ENCODE measurements at places on chromosomes 1 and 21.

GRCh38 chr1:31515056-31515775, 61.1 kb upstream of the TINAGL1 start:
- no peak for DNase-seq

- no peak for DNase-seq
Observed at GRCh38 chr1:53754484-53755312, 15.7 kb upstream of the GLIS1 start.

- no peak for DNase-seq
Observed at GRCh38 chr1:66176012-66176715, 357.8 kb upstream of the SGIP1 start.

DNA sequence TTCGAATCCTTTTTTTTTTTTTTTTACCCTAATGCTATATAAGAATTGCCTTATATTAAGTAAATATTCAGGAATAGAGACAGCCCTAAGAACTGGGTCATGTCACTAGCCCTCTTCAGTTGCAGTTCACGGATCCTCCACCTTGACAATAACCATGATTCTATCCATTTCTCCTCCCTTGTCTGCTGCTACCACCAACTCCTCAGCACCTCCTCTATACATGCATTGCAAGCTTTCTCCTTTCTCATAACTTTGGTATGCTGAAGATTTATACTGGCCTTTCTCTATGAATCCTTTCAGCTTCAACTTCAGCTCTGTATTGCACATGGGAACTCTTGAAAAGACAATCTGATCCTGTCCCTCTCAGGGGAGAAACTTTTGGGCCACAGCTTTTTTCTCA, 14.3 kb upstream of the DR1 start:
- no peak for DNase-seq

GRCh38 chr1:147622731-147623130, 47.6 kb downstream of the ACP6 start:
- DNase-seq: no peak

DNA sequence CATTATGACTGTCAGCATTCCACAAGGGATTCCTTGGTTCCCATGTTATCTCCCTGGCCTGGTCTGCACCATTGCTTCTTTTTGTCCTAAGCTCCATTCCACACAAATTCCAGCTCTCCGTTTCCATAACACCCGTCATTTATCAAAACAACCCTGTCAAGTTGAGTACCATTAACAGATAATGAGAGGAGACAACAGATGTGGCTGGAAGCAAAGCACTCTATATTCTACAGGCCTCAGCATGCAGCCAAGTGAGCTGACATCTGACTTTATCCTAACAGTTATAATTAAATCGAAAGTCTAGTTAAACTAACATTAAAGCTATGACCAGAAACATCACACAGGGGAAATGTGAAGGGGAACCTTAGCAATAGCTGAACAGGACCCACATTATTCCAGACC, 110.4 kb downstream of the RERE start:
- DNase-seq: no peak
